Lower lobe of right lung (tissue), 2 donors: ENCODE measurements at places on chromosomes 13 and 19. TPM values are rescaled to one million over a fixed set of nuclear protein-coding genes. Genes with fewer than 3 reads are reported as not detected.

DNA sequence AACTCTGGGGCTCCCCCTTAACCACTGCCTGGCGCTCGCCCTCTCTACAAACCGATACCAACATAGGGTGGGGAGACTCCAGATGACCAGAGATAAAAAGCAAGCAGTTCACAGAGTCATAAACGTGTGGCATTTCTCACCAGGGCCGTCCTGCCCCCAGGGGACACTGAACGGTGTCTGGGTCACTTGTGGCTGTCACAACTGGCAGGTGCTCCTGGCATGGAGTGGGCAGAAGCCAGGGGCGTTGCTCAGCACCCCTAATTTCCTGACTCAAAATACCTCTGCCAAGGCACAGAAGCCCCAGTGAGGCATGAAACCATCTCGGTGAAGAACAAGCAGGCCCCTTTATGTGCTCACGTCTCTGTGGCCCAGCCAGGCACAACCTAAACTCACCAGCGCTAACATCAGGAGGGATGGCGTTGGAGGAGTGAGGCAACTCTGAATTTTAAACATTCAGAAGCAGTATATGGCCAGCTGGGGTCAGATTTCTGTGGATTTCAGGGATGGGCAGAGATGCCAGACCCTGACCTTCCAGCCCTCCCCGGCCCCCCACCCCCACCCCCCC is 1.8 kb downstream of the PIP5K1C start:
- H3K36me3 ChIP-seq, result no peaks in the 10 kb centered on the region
- no peak for DNase-seq
- peak overlapping the region; percentile 82 for H3K4me3 ChIP-seq
- peaks cover 19% of the 10 kb centered on the region for H3K4me1 ChIP-seq
- H3K27me3 ChIP-seq, result no peaks in the 10 kb centered on the region

- DNase-seq, result no peak
- H3K27me3 ChIP-seq, result no peaks in the 10 kb centered on the region
- peaks cover 4% of the 10 kb centered on the region for H3K36me3 ChIP-seq
- no peak overlapping the region for H3K4me3 ChIP-seq
- H3K27ac ChIP-seq, result no peak overlapping the region
- no peaks in the 10 kb centered on the region for H3K4me1 ChIP-seq
These were observed 47.1 kb downstream of the USPL1 start for GRCh38 chr13:30664689-30665275.

- peaks cover 47% of the 10 kb centered on the region for H3K27me3 ChIP-seq
- no peaks in the 10 kb centered on the region for H3K4me1 ChIP-seq
- H3K4me3 ChIP-seq, result no peak overlapping the region
- DNase-seq, result no peak
- no peak overlapping the region for H3K27ac ChIP-seq
These were observed 16.0 kb downstream of the KCNC3 start for GRCh38 chr19:50312967-50313811.

The COMP gene
- 2.3 TPM for total RNA-seq

DNA sequence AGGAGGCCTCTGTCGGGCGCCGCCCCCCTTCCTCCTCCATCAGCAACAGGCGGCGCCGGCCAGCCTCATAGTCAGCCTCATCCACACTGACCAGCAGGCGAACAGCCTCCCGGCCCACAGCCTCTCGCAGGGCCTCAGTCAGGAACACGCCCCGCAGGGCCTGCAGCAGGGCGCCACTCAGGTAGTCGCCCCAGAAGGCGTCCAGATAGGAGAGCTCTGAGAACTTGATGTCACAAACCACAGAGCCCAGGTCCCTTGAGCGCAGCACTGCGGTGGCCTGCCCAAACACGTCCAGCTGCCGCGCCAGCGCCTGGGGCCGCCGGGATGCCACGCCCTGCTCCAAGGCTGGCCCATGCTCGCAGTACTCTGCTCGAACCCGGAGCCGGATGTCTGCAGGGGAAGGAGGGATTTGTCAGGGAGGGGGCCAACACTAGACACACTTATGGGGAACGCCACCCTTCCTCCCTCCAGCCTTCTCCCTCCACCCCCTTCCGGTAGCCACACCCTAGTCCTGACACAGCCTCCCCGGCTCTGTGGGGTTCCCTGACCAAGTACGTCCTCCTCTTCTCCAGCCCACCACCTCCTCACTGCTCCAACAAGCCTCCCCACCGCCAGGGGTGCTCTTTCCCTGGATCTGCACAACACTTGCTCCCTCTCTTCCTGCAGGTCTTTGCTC is 17.9 kb downstream of the DEDD2 start:
- peak; percentile 83 for DNase-seq
- peaks cover 74% of the 10 kb centered on the region for H3K36me3 ChIP-seq
- H3K4me3 ChIP-seq, result peak overlapping the region; percentile 35
- peaks cover 69% of the 10 kb centered on the region for H3K4me1 ChIP-seq
- peak overlapping the region; percentile 82 for H3K27ac ChIP-seq
